Dermis microvascular lymphatic vessel endothelial cell (primary cell): ENCODE measurements at places on chromosomes 3 and 15. TPM values are rescaled to one million over a fixed set of nuclear protein-coding genes. Genes with fewer than 3 reads are reported as not detected.

The NR1I2 gene
- total RNA-seq = under 0.01 TPM in 1 of 2 replicates, not detected in the other

The SPINK8 gene
- total RNA-seq = not detected in 2 replicates

The TBC1D2B gene
- total RNA-seq = 28.2 and 41.1 TPM in 2 replicates

The CLRN1 gene
- not detected in 2 replicates for total RNA-seq

The SEC11A gene
- 202 and 227 TPM in 2 replicates for total RNA-seq

The ACTRT3 gene
- total RNA-seq = 1.7 and 2.0 TPM in 2 replicates

The ACOX2 gene
- 1.0 and 1.6 TPM in 2 replicates for total RNA-seq

The EPHB1 gene
- 1.4 and 3.8 TPM in 2 replicates for total RNA-seq
